ENCODE measurements at places on chromosomes 4 and X.
A peak's percentile ranks its signal among the peaks of the same experiment; 100 is the strongest.

- DNase-seq: no peak
Observed at GRCh38 chr4:158936238-158936637, 166.6 kb upstream of the RAPGEF2 start.

GRCh38 chrX:826448-826847 lies 195.9 kb downstream of the SHOX start:
- no peak for DNase-seq

- no peak for DNase-seq
Observed at GRCh38 chr4:144611850-144612249, 34.1 kb upstream of the HHIP start.

DNA sequence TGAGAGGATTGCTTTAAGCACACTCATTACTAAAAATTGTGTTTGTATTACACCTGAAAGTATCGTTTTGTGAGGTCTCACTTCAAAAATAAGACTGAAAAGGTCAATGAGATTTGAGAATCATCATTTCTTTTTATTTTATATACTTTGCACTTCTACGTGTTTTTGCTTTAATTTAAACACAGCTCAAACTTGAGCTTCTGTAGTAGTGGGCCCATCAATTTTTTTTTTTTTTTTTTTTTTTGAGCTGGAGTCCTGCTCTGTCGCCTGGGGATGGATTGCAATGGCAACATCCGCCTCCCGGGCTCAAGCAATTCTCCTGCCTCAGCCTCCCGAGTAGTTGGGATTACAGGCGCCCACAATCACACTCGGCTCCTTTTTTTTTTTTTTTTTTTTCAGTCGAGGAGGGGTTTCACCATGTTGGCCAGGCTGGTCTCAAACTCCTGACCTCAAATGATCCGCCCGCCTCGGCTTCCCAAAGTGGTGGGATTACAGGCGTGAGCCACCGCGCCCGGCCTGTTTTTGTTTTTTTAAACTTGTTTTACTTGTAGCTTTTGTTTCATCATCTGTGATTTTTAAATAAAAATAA lies 1.5 kb downstream of the GSTCD start:
- no peak for DNase-seq

DNA sequence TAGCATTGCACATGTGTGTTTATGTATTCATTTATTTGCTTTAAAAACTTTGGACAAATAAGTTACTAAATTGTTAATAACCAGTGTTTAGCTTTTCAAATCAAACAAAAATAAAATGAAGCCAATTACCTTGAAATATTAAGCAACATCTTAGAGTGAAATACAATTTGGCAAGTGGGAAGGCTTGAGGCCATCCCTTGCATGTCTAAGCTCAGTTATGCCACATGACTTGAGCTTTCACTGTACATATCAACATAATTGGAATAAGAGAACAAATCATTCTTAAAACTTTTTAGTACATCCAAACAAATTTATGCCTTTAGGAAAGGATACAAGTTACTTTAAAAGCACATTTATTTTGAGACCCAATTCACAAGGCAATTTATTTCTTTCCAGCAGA lies 640.6 kb downstream of the SPRY1 start:
- no peak for DNase-seq

- DNase-seq: peak; percentile 42
Observed at GRCh38 chr4:88697141-88697540, 488 bp downstream of the NAP1L5 start.
